Activated CD4-positive, alpha-beta T cell treated with anti-CD3 and anti-CD28 coated beads for 36 hours (primary cell): ENCODE measurements at places on chromosomes 3 and 15. TPM values are rescaled to one million over a fixed set of nuclear protein-coding genes. Genes with fewer than 3 reads are reported as not detected.

Gene RARRES1
- not detected for total RNA-seq

Gene A4GNT
- not detected for total RNA-seq

Gene SNRPN
- total RNA-seq, result 70.3 TPM

GRCh38 chr3:127964053-127964452 is 49.0 kb downstream of the KBTBD12 start:
- DNase-seq, result no peak
- no peaks in the 10 kb centered on the region for H3K36me3 ChIP-seq
- no peak overlapping the region for H3K27ac ChIP-seq
- H3K4me3 ChIP-seq, result no peak overlapping the region
- H3K27me3 ChIP-seq, result peaks cover 14% of the 10 kb centered on the region

DNA sequence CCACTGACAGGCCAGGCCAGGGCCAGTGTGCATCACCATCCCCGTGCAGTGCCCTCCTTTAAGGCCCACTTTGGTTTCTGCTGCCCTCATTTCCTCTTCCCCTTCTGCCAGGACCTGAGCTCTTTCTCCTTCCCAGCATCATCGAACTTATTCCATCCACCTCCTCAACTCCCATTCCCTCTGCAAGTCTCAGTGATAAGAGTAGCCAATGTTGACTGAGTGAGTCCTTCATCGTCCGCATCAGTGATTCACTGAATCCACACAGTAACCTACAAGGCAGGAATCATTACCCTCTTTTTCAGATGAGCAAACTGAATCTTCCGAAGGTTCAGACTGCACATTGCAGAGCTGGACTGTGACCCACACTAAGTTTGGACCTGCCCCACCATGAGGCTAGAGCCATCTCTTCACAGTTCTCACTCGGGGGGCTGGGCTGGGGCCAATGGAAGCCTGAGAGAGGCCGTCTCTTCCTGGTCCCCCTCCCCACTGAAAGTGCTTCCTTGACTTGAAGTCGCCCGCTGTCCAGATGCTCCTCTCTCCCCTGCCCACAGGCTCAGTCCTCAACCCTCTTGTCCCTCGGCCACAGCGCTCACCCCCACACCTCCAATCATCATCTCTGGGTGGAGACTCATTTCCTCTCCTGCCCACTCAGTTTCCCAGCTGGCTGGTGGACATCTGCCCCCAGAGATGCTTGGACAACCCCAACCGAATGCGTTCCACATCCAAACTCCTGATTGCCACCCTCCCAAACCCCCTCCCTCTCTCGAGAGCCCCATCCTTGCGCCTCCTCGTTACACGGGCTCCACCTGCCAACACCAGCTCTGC is 15.2 kb upstream of the ANPEP start:
- no peaks in the 10 kb centered on the region for H3K4me1 ChIP-seq
- H3K27me3 ChIP-seq, result no peaks in the 10 kb centered on the region
- no peak for DNase-seq
- H3K36me3 ChIP-seq, result peaks cover 9% of the 10 kb centered on the region

GRCh38 chr15:62887113-62887570 is 155.4 kb upstream of the TPM1 start:
- no peaks in the 10 kb centered on the region for H3K36me3 ChIP-seq
- peaks cover 17% of the 10 kb centered on the region for H3K27me3 ChIP-seq
- no peak for DNase-seq
- no peaks in the 10 kb centered on the region for H3K4me1 ChIP-seq

GRCh38 chr15:41331281-41331680 is 1.1 kb downstream of the OIP5 start:
- DNase-seq, result no peak
- H3K27me3 ChIP-seq, result no peaks in the 10 kb centered on the region
- H3K36me3 ChIP-seq, result peaks cover 28% of the 10 kb centered on the region
- H3K4me1 ChIP-seq, result peaks cover 21% of the 10 kb centered on the region
- peak overlapping the region; percentile 91 for H3K4me3 ChIP-seq
- H3K27ac ChIP-seq, result peak overlapping the region; percentile 92
